ENCODE measurements at places on chromosomes 3 and 15. TPM values are rescaled to one million over a fixed set of nuclear protein-coding genes. Genes with fewer than 3 reads are reported as not detected.
A peak's percentile ranks its signal among the peaks of the same experiment; 100 is the strongest.

The SAXO2 gene
- 5.1 TPM for total RNA-seq

The MORC1 gene
- total RNA-seq: not detected

DNA sequence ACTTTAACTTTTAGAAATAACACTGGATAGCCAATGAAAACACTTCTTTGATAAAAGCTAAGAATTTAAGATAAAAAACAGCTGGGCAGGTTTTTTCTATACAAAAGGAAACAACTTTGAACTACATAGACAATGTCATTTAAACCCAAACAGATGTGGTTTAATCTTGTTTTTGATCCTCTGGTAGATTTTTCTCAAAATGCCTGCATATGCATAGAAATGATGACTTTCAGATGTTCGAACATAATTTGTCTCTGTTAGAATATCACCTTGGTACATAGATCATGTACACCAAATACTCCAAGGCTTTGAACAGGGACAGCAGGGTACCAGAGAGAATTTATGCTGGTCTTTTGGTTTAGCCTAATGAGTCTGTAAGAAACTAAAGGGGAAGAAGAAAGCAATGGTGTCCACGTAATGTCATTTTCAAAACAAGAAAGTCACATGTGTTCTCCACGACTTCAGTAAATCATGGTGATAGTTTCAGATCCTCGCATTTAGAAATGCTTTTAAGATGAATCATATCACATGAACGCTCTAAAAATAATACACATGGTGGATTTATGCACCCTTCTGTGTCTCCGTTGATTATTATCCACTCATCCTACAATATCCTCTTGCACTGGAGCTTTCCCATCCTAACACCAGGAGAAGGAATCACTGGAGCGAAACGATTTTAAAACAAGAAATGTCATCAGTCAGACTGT, 160.1 kb upstream of the PDZRN3 start:
- no peak for DNase-seq
- peaks cover 59% of the 10 kb centered on the region for H3K4me1 ChIP-seq
- peak overlapping the region; percentile 60 for H3K27ac ChIP-seq

GRCh38 chr3:99669879-99670555, 31.6 kb downstream of the COL8A1 start:
- peaks cover 93% of the 10 kb centered on the region for H3K4me1 ChIP-seq
- no peaks in the 10 kb centered on the region for H3K27me3 ChIP-seq
- DNase-seq: no peak
- H3K27ac ChIP-seq: peak overlapping the region; percentile 93
- H3K36me3 ChIP-seq: peaks cover 46% of the 10 kb centered on the region

DNA sequence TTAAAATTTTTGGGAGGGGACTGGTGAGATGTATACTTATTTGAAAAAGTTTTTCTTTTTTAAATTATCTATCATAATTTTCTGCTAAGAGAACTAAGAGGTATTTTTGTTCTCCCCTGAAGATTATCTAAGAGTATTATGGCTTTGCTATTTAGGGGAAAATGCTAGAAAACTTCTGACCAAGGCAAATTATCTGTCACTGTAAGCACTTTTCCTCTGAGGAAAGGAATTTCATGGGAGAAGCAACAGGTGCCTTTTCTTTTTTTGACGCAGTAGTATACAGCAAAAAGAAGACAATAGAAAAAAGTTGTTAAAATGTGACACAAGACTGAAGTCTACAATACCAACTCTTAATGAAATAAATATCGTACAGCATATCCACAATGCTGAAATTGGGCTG, 201.6 kb upstream of the NANOGP8 start:
- DNase-seq: no peak
- H3K27ac ChIP-seq: no peak overlapping the region
- H3K36me3 ChIP-seq: no peaks in the 10 kb centered on the region
- H3K4me3 ChIP-seq: no peak overlapping the region
- H3K4me1 ChIP-seq: peaks cover 4% of the 10 kb centered on the region

DNA sequence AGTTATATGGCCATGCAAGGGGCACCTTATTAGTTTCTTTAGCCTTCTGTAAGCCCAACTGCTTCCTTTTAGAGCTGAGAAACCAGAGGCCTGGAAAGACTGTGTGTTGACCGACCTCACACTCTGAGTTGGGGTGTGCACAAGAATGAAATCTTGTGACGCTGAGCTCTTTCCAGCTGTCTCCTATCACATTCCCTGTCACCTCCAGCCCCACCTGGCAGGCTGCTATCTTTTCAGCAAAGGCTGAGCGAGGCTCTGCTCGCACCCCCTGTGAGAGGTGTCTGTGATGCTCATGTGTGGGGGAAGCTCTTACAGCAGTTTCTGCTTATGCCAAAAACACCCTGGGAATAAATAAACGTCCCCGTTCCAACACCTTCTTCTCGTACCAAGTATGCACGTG, 27.0 kb upstream of the LPP start:
- DNase-seq: no peak
- H3K27me3 ChIP-seq: no peaks in the 10 kb centered on the region
- H3K4me3 ChIP-seq: no peak overlapping the region
- H3K36me3 ChIP-seq: no peaks in the 10 kb centered on the region
- H3K27ac ChIP-seq: no peak overlapping the region
- H3K4me1 ChIP-seq: peaks cover 10% of the 10 kb centered on the region

DNA sequence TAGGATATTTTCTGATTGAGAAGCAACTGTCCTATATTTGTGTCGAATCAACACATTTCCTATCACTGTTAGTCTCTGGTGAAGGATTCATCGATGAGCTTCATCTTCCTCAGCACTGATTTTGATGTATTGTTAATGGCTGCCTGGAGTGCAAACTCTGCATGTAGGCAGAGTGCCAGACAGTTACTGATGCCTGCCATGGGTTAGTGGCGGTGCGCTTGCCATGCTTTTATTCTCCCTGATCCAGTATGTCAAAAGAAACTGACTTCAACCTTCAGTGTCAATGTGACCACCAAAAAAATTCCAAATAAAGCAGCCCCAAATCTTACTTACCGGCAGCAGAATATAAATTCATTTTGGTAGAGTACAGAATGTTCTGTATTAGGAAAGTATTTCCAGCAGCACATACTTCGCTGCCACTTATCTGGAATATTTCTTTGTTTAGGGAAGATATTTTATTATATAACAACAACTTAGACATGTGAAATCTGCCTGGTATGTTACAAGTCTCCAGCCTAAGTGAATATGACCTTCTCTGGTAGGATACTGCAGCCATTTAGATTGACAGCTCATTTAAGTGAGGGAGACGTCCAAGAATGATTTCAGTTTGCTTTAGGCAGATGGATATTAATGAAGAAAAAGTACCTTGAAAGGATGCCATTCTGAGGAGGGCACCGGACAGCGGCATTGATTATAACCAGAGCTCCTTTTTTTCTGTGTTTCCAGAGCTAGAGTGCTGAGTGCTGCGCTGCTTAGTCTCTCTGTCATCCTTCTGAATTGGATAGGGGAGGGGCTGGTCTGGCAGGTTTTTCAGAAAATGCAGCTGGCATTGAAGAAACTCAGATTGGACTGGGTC, 59.9 kb downstream of the ARHGEF26 start:
- no peak overlapping the region for H3K4me3 ChIP-seq
- H3K27me3 ChIP-seq: no peaks in the 10 kb centered on the region
- H3K27ac ChIP-seq: peak overlapping the region; percentile 77
- H3K36me3 ChIP-seq: no peaks in the 10 kb centered on the region
- DNase-seq: no peak
- peaks cover 40% of the 10 kb centered on the region for H3K4me1 ChIP-seq

- no peaks in the 10 kb centered on the region for H3K4me1 ChIP-seq
- no peaks in the 10 kb centered on the region for H3K36me3 ChIP-seq
- peaks cover 4% of the 10 kb centered on the region for H3K27me3 ChIP-seq
- DNase-seq: no peak
Measured at GRCh38 chr15:46242935-46243334, 608.1 kb downstream of the SQOR start.

- H3K4me3 ChIP-seq: no peak overlapping the region
- peak overlapping the region; percentile 80 for H3K27ac ChIP-seq
- no peak for DNase-seq
Measured at GRCh38 chr15:38972831-38973230, 408.2 kb upstream of the RASGRP1 start.

Data from chondrocyte (in vitro differentiated cells).